ENCODE measurements at places on chromosomes 5 and 9.
A peak's percentile ranks its signal among the peaks of the same experiment; 100 is the strongest.

GRCh38 chr5:14184725-14185124 lies 41.6 kb downstream of the TRIO start:
- DNase-seq = no peak

DNA sequence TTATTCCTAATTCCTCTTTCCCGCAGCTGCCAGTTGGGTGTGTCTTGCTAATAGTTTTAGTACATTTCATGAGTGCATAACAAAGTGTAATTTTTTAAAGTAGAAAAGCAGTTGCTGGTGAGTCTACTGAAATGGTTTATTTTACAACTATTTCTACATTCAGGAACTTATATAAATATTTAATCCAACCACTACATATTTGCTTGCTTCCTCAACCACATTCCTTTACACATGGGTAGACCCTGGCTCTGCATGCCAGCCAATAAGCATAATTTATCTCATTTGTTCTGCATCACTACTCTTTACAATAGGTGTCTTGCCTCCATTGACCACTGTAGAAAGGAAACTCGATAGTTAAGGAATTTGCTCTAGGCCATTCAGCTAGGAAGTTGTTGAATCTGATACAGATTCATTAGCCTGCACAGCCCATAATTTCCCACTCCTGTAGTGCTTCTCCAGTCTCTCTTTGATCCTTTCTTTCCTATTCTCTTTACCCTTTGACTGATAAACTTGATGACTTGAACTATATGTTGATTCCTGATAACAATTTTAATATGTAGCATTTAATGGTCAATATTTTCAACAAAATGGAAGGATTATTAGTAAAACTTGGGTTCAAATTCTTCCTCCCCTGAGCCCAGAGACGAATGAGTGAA lies 342.5 kb upstream of the ACTBL2 start:
- DNase-seq = peak; percentile 59

DNA sequence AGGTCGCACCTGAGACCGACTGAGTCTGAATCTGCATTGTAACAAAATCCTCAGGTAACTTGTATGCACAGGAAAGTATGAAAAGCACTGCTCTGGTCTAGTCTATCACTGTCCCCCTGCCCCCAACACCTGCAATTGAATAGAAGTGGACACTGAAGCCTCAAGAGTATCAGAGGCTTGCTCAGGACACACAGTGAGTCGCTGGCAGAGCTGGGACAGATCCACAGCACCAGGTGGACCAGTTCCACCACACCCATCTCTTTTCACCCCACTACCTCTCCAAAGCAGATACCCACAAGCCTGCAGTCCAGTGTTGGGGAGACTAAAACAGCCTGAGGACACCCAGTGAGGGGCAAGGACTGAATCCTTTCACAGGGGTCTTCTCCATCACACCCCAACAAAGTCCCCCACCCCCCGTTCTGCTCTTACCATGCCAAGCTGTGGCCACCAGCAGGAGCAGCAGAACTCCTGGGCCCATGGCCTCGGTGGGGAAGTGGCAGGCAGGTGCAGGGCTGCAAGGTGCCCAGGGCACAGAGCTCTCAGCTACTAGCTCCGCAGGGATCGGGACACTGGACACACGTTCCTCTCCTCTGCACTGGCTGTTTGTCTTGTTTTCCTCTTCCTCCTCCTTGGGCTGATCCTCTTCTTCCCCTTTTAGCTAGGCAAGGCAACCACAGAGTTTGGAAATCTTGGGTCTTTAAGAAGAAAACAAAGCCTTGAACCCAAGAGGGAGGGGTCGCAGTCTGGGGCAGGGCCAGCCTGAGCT lies at the start of gene CSF1R:
Gene CSF1R (minus strand): TSS at position 605 of the 766 bp plus-strand sequence. CDS start 127 bp downstream, at position 478.
- DNase-seq = no peak

- no peak for DNase-seq
Measured at GRCh38 chr5:153881687-153882086, 157.0 kb downstream of the FAM114A2 start.

- DNase-seq = no peak
Measured at GRCh38 chr9:123318202-123318601, 37.8 kb upstream of the CRB2 start.

DNA sequence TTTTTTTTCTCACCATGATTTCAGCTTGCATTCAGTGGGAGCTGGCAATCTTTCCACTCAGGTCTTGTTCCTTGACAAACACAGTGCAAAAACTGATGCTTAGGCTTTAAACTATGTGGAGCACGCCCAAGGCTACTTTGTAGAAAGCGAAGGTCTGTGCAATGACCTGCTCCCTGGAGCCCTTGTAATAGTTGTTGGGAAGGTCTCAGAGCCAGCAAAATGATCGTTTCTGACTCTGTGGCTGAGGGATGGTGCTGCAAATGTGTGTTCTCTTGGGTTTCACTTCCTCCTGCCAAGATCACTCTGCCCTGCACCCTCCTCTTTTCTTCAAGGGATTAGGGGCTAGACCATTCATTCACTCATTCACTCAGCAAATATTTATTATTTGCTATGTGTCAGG lies 249.7 kb upstream of the MAP3K1 start:
- no peak for DNase-seq

- DNase-seq = no peak
Measured at GRCh38 chr5:176830995-176831423, 20.6 kb downstream of the UNC5A start.

- no peak for DNase-seq
Measured at GRCh38 chr5:172078726-172079345, 72.4 kb upstream of the FBXW11 start.

GRCh38 chr5:169440107-169440705 lies 139.3 kb upstream of the SLIT3 start:
- DNase-seq = no peak

DNA sequence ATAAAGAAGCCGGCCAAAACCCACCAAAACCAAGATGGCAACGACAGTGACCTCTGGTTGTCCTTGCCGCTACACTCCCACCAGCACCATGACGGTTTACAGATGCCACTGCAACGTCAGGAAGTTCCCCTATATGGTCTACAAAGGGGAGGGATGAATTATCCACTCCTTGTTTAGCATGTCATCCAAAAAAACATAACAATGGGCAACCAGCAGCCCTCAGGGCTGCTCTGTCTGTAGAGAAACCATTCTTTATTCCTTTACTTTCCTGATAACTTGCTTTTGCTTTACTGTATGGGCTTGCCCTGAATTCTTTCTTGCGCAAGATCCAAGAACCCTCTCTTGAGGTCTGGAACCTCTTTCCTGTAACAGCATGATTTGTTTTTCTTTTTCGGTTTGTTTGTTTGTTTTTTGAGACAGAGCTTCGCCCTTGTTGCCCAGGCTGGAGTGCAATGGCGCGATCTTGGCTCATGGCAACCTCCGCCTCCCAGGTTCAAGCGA lies 2.0 kb upstream of the UAP1L1 start:
- no peak for DNase-seq

GRCh38 chr9:33645706-33646105 lies 121.7 kb downstream of the ANKRD18B start:
- no peak for DNase-seq

DNA sequence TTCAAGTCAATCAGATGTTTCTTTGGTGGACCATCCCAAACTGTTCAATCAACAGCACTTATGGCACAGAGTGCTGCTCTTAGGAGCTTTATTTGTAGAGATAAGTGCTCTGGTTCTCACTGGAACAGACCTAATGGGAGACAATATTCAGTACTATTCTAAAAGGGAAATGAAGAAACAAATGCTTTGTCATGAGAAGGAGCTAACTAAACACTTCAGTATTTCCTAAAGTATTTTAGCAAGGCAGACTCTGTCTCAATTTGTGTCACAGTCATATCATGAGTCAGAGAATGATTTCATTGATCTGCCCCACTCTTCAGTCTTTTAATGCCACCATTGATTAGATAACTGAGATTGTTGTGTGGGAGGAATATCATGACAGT lies 175.3 kb downstream of the SLF1 start:
- no peak for DNase-seq

DNA sequence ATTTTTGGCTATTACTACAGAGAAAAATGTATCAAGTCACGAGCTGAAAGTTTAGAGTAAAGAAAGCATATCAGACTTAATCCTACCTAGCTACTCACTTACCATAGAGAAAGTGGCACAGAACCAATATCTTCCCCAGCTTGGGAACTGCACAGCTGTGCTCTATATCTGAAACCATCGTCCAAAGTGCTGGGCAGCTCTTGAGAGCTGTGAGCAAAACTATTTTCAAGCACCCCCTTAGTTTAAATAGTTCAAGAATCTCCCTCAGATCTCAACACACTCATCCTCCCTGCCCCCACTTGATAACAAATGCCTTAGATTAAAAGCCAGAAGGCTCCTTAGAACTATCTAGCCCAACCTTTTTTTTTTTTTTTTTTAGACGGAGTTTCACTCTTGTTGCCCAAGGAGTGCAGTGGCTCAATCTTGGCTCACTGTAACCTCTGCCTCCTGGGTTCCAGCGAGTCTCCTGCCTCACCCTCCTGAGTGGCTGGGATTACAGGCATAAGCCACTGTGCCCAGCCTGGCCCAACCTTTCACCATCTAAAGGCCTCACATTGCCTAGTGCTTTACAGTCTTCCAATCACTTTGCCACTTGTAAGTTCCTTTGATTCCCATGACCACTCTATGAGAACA lies 94.2 kb upstream of the APC start:
- no peak for DNase-seq

DNA sequence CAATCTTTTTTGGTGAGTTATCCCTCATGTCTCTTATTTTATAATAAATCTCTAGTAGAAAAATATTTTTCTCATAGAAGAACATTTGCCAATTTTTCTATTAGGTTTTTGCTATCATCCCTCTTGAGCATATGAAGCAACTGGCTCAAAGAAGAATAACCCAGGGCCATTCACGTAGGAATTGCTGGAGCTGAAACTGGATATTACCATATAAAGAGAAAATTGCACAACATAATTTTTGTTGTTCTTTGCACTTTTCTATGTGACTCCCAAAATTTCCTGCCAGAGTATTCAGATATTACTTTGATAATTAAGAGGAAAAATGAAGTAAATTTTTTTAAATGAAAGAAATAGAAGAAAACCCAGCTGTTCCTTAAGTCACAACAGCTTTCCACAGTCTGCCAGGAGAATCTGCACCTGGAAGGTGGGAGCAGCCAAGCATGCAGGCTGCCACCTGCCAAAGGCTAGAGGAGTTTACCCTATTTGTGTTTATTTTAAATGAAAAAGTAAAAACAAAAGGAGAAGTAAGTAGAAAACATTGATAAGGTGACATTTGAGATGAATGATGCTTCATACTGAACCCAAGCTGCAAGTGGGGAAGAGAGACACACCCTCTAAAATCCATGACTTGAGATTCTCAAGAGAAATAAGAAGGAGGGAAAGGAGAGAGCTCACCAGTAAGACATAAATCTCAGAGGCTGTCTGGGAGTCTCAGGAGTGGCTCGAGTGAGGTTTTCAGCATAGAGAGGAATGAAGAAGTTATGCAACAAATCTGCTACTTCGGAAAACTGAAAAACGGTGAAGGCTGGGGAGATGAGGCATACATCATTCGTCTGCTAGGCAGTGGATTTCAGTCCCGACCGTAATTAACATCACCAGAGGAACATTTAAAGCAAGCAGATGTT lies 31.5 kb upstream of the FREM1 start:
- no peak for DNase-seq

GRCh38 chr9:120336021-120336752 lies 243.8 kb downstream of the CDK5RAP2 start:
- DNase-seq = no peak

DNA sequence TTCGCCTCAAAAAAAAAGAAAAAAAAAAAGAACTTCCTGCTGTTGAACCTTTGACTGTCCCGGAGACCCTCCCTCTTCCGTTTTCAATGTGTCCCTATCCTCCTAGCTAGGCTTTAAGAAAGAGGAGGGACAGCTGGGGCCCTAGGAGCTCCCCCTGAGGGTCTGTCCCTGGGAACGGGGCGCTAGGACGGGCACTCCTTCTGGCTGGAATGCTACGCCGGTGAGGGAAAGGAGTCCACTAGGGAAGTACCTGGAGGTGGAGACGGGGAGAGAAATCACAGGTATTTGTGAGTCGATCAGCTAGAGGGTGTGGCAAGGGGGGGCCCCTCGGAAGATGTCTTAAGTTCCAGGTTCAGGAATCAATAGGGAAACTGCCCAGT lies 4.6 kb downstream of the SIT1 start:
- peak; percentile 73 for DNase-seq

DNA sequence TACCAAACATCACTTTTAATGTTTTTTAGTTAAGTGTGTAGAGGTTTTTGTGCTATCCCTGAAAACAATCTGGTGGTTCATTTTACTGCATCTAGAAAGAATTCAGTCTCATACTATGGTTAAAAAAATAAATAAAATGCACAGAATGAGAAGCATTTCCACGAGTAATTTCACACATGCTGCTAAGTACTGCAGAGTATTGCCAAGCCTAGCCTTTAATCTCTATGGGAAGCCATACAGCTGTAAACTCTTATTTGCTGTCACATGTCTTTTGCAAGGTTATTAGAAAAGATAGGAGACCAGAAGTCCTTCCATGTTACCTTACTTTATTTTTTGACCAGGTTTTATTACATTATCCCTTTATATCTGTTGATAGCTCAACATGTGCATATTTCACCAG lies 37.6 kb upstream of the MAN2A1 start:
- no peak for DNase-seq

DNA sequence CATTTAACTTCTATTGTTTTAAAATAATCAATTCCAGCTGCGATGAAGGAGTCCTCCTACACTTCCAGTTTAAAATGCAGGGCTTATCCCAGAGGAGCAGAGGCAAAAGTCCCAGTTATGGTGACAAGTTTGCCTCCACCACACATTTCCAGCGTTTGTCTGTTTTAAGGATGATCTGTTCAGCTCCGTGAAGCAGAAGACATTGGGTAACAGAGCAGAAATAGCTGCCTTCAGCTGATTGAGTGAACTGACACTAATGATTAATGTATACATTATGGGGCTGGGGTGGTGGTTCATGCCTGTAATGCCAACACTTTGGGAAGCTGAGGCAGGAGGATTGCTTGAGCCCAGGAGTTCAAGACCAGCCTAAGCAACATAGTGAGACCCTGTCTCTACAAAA lies 127.6 kb downstream of the HSD17B3 start:
- no peak for DNase-seq

DNA sequence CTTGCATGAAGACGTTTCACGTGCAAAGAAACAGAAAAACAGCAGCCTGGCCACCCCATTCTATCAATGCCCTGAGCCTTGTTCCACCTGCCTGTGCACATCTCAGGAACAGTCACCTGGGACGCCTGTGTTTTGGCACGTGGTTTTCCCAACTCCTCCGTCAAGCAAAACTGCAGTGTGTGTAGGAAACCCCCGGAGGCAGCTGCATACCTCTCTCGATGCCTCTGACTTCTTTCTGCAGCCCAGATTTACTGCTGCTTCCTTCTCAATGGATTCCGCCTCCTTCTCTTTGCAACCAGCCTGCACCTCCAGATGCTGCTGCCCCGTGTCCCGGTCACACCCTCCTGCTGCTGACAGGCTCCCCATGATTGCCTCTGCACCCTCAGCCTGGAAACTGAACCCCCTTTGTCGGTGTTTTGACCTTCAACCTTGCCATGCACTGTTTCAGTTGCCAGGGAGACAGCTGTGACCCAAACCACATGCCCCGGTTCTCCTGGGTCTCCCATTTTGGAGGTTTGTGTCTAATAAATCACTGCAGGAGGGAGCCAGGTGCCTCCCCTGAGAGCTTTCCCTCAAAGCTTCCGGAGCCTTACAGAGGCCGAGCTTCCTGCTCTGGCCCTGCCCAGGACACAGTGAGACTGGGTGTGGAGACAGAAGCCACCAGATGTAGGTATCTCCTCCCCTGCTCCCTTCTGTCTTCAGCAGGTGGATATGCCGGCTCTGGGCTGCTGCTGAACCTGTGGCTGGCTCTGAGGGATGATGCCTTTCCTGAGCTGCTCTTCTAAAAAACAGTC lies 395.5 kb upstream of the IRX1 start:
- DNase-seq = no peak
